ENCODE measurements at places on chromosomes 3 and 15.

DNA sequence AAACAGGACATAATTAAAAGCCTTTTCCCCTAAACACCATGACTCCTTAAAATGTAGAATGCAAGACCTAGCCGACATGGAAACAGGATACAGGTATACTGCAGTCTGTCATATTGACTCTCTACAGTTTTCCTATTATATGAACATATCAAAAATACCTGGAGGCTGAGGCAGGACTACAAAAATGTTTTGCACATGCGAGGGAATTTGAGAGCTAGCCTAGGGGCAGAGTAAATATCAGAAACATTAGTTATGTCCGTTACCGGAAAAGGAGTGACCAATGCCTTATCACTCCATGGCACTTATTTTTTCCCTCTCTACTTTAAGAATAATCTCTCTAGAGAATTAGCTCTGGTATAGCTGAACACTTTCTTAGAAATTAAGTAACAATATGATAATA is 732.3 kb downstream of the TUSC7 start:
- DNase-seq = no peak

DNA sequence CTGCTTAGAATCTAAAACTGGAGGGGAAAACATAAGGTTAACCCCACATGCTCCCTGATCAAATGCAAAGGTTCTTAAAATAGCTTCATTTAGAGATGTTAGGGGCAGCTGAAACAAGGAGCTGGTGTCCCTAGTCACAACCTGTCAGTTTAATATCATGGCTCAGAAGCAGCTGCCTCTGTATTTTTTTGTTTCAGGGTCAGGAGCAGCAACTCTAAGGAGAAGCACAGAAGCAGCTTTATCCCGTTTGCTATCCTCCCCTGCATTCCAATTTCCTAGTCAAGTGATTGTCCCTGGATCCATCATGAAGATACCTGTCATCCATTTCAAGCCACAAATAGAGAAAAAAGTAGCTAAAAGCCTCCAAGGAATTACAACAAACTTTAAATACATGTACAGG is 4.1 kb downstream of the FILIP1L start:
- DNase-seq = no peak

GRCh38 chr15:48954538-48954937 is 9.2 kb downstream of the SHC4 start:
- DNase-seq = no peak

DNA sequence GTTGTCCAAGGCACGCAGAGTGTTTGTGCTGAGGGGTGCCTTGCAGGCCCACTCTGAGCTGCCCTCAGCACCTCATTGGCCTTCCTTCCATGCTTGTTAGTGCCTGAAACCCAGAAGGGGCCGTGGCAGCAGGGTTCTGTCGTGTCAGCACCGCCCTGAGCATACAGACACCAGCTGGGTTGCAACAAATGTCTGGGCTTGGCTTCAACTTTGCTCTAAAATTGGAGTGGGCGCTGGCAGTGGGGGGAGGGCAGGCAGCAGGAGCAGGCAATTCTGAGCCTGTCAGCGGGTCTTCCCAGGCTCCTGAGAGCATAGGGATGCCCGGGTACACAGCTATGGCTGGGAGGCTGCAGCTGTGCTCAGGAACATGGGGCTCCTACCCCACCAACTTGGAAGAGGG is 464.3 kb downstream of the EPHA3 start:
- no peak for DNase-seq

GRCh38 chr3:102464261-102464660 is 29.4 kb downstream of the ZPLD1 start:
- no peak for DNase-seq

DNA sequence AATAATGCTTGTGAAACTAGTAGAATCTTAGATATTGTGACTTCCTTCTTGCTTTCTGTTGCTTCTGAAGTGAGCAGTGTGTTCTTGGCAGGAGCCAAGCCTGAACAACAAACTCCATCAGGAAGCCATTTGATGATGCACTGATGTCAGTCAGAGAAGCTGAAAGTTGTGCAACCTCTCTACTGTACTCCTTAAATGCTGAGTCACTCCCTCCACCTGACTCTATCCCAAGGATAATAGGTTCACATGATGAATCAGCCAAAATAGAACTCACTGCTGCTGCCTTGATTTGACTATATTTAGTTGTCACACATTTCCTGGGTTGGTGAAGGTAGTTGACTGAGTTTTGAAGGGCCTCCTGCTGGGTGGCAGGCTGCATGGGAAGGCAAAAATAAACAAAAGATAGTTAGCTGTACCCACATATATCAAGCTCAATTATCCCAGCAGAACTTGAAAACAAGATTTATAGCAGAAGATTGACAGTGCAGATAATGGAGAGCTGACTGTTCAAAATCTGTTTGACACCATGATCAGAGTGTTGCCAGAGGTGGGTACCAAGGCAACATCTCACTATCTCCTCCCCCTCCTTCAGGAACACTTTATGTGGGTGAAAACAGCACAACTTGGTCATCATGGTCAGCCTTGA is 328.4 kb upstream of the DPH6 start:
- no peak for DNase-seq

DNA sequence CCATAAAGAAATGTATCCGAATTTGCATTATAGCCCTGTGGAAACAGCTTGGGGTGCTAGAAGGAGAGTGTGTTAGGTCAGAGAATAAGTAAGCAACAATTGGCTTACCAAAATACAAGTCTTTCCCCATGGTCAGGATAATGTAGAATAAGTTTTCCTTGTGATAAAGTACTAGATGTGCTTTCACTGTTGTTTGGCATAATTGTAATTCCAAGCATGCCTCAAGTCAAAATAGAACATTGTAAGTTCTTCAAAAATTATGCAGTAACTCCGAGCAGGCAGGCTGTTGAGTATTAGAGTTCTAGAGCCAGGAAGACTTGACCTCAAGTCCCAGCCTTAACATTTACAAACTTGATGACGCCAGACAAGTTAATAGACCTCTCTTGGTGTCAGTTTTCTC is 242.0 kb downstream of the TUSC7 start:
- no peak for DNase-seq

DNA sequence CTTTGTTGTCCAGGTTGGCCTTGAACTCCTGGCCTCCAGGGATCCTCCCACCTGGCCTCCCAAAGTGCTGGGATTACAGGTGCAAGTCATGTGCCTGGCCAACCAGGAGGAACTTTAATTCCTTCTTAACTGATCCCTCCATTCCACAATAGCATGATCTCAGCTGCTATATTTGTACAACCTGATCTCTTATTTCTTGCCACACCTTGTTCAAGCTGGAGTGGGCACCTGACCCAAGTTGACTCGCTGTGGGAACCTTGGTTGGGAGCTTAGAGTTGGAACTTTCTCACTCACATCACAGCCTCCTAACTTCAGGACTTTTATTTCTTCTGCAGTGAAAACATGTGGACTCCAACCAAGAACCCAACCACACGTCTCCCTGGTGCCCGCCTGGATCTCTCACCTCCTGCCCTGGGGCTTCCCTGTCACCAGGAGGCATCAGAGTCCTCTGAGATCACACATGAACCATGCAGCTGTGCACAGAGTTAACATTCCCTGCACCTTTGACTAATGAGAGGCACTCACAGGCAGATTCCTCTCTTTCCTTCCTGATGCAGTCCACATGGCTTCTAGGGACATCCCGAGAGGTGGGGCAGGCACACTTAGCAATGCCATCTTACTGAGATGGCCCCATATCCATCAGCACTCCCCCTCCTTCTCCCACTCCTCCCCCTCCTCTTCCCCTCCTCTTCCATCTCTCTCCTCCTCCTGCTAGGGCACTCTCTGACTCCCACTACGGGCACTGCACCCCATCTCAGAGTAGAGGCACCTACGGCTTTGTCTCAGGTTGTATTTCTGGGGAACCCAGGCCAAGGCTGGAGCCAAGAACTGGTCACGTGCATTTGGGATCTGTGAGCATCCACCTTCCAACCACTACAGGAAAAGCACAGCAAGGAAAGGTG is 9.7 kb upstream of the CYFIP1 start:
- no peak for DNase-seq

DNA sequence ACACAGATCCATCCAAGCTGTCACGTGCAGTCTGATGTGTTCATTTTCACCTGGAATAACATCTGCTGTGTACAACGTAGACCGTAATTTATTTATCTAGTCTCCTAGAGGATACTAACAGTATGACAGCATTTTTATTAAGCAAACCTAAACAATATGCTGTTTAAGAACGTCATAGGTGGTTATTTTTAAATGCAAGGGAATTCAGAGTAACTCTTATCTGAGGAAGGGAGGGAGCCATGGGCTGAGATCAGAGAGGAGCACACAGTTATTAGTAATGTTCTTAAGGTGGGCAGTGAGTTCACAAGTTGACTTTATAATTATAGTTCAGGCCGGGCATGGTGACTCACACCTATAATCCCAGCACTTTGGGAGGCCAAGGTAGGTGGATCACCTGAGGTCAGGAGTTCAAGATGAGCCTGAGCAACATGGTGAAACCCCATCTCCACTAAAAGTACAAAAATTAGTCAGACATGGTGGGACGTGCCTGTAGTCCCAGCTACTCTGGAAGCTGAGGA is 193.6 kb downstream of the UACA start:
- DNase-seq = no peak

DNA sequence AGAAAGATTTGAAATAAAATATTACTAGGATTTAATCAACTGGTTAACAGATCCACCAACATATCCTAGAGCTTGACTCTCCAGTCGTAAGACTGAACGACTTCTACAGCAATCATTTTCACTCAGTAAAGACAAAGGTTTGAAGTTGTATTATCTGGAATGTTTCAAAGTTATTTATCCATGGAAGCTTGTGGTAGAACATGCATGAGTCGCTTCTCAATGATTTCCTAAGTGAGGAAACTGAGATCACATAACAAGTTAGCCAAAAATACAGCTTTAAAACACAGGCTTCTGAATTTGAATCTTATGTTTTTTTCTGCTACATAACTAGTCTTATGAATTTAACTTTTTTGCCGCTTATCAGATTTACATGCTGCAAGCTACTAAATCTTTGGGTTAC is 241.8 kb downstream of the FOXP1 start:
- DNase-seq = no peak

- DNase-seq = no peak
Observed at GRCh38 chr15:69624155-69624520, 171.5 kb downstream of the RPLP1 start.

GRCh38 chr15:35215093-35215492 is 130.0 kb upstream of the NANOGP8 start:
- no peak for DNase-seq

DNA sequence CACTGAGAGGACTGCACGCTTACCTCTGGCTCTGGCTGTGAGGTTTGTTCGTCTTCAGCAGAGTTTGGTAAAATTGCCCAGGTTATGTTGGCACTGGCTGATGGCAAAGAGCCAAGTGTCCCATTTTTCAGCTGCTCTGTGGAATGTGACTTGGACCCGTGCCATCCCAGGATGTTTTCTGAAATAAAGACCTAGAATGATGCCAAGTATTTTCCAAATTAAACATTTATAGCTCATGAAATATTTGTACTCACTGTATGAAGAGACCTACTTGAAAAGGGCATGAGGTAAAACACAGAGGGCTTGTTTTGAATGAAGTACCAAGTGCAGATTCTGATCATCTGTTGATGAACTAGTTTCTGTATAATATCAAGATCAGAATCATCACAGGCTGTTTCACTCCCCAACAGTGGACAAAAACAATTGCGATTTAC is 200.5 kb downstream of the STT3B start:
- no peak for DNase-seq

DNA sequence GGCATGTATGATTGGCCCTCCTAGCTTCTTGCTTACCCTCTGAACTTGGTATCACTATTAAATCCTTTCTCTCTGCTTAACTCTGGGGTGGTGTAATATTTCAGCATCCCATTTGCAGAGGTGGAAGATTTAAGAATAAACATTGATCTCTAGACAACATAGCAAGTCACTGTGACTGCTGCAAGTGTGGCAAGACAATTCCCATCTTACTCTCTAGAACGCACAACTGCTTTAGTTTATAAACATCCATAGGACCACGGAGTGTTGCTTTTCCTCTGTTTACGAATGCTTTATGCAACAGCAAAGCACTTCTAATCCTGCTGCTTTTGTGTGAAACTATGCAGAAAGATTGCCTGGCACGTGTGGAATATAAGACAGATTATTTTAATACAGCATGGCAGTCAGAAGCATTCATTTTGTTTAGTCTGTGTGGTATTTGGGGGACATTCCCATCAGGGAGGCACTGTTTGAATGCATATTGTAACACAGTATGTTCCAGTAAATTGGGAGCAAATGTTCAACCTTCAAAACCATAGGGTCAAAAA is 338.9 kb upstream of the TMCO5A start:
- no peak for DNase-seq

DNA sequence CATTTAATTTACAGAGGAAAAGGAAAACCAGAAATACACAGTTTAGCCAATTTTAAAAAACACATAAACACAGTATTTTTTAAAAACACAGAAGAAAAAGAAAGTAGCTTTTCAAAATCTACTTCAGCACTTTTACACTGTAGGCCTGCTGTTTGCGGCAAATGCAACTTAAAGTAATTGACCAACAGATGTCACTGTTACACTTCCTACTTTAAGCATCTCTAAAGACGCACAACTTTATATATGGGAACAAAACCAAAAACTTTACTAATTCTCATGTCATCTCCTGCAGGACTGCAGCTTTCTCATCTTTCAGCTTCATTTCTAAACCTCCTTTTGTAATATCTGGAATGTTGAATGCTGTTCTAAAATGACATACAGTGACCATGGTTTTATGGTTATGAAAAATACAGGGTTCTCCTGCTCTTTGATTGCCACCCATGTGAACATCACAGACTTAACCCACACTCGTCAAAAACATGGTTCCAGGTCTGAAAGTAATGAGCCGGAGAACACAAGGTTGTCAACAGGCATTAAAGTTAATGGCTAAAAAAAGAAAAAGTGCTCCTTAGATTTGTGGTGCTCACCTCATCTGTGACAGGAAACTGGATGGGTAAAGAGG is 107.9 kb downstream of the FMN1 start:
- DNase-seq = no peak

DNA sequence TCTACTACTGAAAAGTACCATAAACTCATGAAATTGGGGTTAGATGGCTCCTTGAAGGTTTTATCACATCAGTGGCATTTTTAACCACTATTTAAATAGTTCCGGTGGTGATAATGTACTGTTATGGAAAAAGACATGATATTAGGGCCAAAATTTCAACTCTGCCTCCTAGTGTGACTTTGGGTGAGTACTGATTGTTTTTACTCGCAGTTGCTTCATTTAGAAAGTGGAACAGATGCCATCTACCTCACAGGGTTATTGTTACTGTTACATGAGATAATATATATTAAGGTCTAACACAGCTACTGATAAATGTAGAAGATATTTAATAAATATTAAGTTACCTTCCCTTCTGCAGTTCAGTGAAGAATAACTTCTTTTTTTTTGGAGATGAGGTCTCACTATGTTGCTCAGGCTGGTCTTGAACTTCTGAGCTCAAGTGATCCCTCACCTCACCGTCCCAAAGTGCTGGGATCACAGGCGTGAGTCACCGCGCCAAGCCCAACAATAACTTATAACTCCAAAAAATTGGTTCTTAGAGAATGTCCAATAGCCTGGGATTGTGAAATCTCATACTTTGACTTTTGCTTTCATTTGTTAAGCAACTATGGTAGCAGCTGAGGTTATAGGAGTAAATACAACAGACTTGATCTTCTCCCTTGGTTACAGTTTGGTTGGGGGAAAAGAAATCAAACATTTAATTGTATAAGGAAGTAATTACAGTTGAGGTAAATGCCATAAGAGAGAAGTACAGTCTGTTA is 48.3 kb downstream of the MEF2A start:
- DNase-seq = no peak
